Articular chondrocyte of knee joint (primary cell): ENCODE measurements at places on chromosomes 2 and 18. TPM values are rescaled to one million over a fixed set of nuclear protein-coding genes. Genes with fewer than 3 reads are reported as not detected.

MC4R gene
- total RNA-seq = not detected in 2 replicates

DSC1 gene
- total RNA-seq = under 0.01 TPM in 1 of 2 replicates, not detected in the other

OTX1 gene
- total RNA-seq = not detected in 2 replicates

ERCC3 gene
- 33.9 and 36.1 TPM in 2 replicates for total RNA-seq

POTEC gene
- not detected in 2 replicates for total RNA-seq

CCDC74B gene
- total RNA-seq = 3.1 and 5.6 TPM in 2 replicates

ABCB11 gene
- total RNA-seq = not detected in 2 replicates

MARCHF7 gene
- total RNA-seq = 137 and 171 TPM in 2 replicates

LRRC30 gene
- total RNA-seq = not detected in 2 replicates

TRIM43 gene
- not detected in 2 replicates for total RNA-seq

ANO7 gene
- 0.97 and 1.2 TPM in 2 replicates for total RNA-seq
